ENCODE measurements at places on chromosomes 2 and 18.

- peak overlapping the region; percentile 98 for H3K27ac ChIP-seq
- H3K36me3 ChIP-seq, result peaks cover 14% of the 10 kb centered on the region
- peak overlapping the region; percentile 96 for H3K4me3 ChIP-seq
- peaks cover 63% of the 10 kb centered on the region for H3K4me1 ChIP-seq
- DNase-seq, result no peak
These were observed 1.4 kb downstream of the PSME4 start for GRCh38 chr2:53969285-53969967.

- peaks cover 16% of the 10 kb centered on the region for H3K27me3 ChIP-seq
- no peaks in the 10 kb centered on the region for H3K4me1 ChIP-seq
- no peak overlapping the region for H3K27ac ChIP-seq
These were observed 41.2 kb downstream of the CCDC68 start for GRCh38 chr18:54918060-54918459.

GRCh38 chr2:175690113-175690837, 311.8 kb downstream of the LNPK start:
- no peak for DNase-seq
- H3K4me1 ChIP-seq, result no peaks in the 10 kb centered on the region
- H3K27ac ChIP-seq, result no peak overlapping the region

DNA sequence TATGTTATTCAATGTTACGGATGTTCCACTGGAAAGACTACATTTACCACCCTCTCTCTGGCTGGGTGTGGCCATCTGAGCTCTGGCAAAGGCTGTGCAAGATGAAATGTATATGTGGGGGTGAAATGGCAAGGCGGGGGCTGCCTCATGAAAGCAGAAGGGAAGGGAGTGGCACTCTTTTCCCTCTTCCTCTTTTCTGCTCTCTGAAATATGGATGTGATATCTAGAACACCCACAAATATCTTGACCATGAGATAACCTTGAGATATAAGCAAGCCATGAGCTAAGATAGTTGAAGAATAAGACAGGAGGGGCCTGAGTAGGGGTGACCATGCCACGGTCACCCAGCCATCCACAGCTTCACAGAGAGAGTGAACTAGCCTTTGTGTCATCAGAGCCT, 367.8 kb upstream of the ID2 start:
- H3K4me3 ChIP-seq, result no peak overlapping the region
- peaks cover 8% of the 10 kb centered on the region for H3K36me3 ChIP-seq
- H3K4me1 ChIP-seq, result peaks cover 75% of the 10 kb centered on the region
- DNase-seq, result no peak
- H3K27me3 ChIP-seq, result no peaks in the 10 kb centered on the region

DNA sequence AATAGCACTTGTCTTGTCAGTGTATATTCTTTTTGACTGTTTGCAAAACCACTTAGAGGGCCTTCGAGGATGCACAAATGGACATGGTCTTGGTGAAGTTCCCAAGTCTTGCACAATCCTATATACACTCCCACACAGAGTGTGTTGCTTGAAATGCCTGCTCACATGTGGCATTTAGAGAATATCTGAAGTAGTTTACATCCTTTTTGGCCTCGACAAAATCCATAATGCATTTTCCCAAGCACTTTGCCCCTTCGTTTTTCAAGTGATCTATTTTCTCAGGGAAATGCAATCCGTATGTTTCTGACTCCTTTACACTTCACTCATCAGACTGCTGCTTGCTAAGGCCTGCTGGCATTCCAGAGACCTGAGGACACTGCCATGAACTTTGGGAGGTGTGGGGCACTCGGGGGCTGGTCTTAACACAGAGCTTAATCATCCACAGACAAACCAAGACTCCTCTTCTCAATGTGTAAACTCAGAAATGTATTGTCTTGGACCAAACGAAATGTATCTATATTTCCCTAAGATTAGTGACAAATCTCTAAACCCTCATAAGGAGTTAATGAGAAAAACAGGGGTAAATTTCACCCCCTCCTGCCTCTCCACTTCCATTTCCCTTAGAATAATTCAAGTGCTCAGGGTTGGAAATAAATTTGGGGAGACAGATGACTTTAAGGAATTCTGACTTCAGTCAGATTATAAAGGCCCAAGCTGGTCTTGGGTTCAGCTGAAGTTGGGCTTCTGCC, 219.3 kb upstream of the APCDD1 start:
- DNase-seq, result no peak
- no peaks in the 10 kb centered on the region for H3K4me1 ChIP-seq
- no peaks in the 10 kb centered on the region for H3K36me3 ChIP-seq
- no peak overlapping the region for H3K27ac ChIP-seq

DNA sequence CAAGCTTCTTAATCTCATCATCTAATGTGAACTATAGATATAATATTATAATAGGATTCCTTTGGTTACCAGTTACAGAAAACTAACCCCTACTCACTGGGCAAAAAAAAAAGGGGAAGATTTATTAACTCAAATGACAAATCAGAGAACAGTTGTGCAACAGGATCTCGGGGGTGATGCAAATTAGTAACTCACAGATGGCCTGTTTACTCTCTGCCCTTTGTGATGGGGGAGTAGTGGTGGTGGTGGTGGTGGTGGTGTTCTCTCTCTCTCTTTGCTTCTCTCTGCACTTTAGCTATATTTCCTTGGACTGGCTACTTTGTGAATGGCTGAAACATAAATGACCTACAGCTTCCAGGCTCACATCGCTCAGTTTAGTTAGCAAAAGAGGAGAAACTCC, 59.0 kb downstream of the TMEM247 start:
- H3K4me1 ChIP-seq, result peaks cover 78% of the 10 kb centered on the region
- no peak for DNase-seq
- peak overlapping the region; percentile 33 for H3K27ac ChIP-seq
- H3K36me3 ChIP-seq, result peaks cover 12% of the 10 kb centered on the region

DNA sequence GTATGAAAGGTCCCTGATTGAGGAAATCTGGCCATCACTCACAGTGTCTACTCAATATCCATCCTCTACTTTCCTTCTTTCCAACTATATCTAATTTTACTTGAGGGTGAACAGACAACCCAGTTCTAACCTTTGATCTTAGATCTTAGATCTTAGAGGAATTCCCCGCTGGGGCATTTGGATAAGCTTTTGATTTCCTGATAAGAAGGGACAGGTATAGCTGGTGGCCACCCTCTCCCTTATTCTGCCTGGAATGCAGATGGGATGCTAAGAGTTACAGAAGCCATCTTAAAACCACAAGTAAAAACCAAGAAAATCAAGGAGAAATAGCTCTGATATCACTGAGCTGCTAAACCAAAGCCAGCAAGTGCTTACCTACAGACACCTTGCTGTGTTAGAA, 77.2 kb upstream of the ACSL3 start:
- no peaks in the 10 kb centered on the region for H3K36me3 ChIP-seq
- no peak for DNase-seq
- H3K4me1 ChIP-seq, result no peaks in the 10 kb centered on the region

- H3K27me3 ChIP-seq, result no peaks in the 10 kb centered on the region
- H3K36me3 ChIP-seq, result peaks cover 32% of the 10 kb centered on the region
- no peak overlapping the region for H3K4me3 ChIP-seq
- peaks cover 21% of the 10 kb centered on the region for H3K4me1 ChIP-seq
- H3K27ac ChIP-seq, result no peak overlapping the region
- no peak for DNase-seq
These were observed 2.4 kb upstream of the RPS7 start for GRCh38 chr2:3572620-3573019.

- no peak overlapping the region for H3K4me3 ChIP-seq
- no peaks in the 10 kb centered on the region for H3K4me1 ChIP-seq
- no peak overlapping the region for H3K27ac ChIP-seq
- no peaks in the 10 kb centered on the region for H3K36me3 ChIP-seq
These were observed 227.3 kb downstream of the LOXHD1 start for GRCh38 chr18:46429649-46430224.

GRCh38 chr2:204453730-204454167, 91.5 kb upstream of the PARD3B start:
- H3K4me1 ChIP-seq, result no peaks in the 10 kb centered on the region
- no peaks in the 10 kb centered on the region for H3K27me3 ChIP-seq
- no peak overlapping the region for H3K4me3 ChIP-seq
- no peaks in the 10 kb centered on the region for H3K36me3 ChIP-seq

GRCh38 chr2:199895406-199895805, 15.7 kb upstream of the C2orf69 start:
- peaks cover 6% of the 10 kb centered on the region for H3K27me3 ChIP-seq
- no peaks in the 10 kb centered on the region for H3K36me3 ChIP-seq
- DNase-seq, result no peak
- no peaks in the 10 kb centered on the region for H3K4me1 ChIP-seq
- H3K27ac ChIP-seq, result no peak overlapping the region
- H3K4me3 ChIP-seq, result no peak overlapping the region

- H3K4me1 ChIP-seq, result peaks cover 12% of the 10 kb centered on the region
- no peaks in the 10 kb centered on the region for H3K27me3 ChIP-seq
These were observed 405.8 kb upstream of the ID2 start for GRCh38 chr2:8276026-8276425.

GRCh38 chr2:111638274-111638877, 245.6 kb downstream of the ANAPC1 start:
- peaks cover 12% of the 10 kb centered on the region for H3K4me1 ChIP-seq
- no peak overlapping the region for H3K27ac ChIP-seq
- DNase-seq, result no peak
- H3K27me3 ChIP-seq, result no peaks in the 10 kb centered on the region
- H3K36me3 ChIP-seq, result no peaks in the 10 kb centered on the region
- H3K4me3 ChIP-seq, result no peak overlapping the region

- no peak overlapping the region for H3K27ac ChIP-seq
- no peaks in the 10 kb centered on the region for H3K4me1 ChIP-seq
- no peak for DNase-seq
- no peak overlapping the region for H3K4me3 ChIP-seq
- H3K36me3 ChIP-seq, result no peaks in the 10 kb centered on the region
- H3K27me3 ChIP-seq, result peaks cover 52% of the 10 kb centered on the region
These were observed 36.8 kb downstream of the ST8SIA5 start for GRCh38 chr18:46720092-46720491.

DNA sequence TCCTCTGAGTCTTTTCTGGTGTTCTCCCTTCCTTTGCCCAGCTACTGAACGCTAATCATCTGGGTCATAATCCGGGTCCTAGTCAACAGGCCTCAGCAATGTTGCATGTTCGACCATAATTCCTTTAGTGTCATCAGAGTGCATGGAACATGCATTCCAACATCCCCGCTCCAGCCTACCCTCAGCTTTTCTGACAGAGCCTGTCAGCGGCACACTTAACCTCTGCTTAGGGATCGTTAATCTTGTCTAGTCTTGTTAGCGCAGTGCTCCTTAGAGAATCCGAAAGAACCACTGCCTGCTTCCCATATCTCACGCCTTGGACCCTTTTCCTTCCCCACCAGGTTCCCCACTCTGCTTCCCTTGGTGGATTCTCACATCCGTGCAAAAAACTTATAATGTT, 767.9 kb upstream of the ID2 start:
- H3K36me3 ChIP-seq, result no peaks in the 10 kb centered on the region
- H3K27ac ChIP-seq, result no peak overlapping the region
- no peak overlapping the region for H3K4me3 ChIP-seq
- no peaks in the 10 kb centered on the region for H3K4me1 ChIP-seq
- no peaks in the 10 kb centered on the region for H3K27me3 ChIP-seq
- no peak for DNase-seq

DNA sequence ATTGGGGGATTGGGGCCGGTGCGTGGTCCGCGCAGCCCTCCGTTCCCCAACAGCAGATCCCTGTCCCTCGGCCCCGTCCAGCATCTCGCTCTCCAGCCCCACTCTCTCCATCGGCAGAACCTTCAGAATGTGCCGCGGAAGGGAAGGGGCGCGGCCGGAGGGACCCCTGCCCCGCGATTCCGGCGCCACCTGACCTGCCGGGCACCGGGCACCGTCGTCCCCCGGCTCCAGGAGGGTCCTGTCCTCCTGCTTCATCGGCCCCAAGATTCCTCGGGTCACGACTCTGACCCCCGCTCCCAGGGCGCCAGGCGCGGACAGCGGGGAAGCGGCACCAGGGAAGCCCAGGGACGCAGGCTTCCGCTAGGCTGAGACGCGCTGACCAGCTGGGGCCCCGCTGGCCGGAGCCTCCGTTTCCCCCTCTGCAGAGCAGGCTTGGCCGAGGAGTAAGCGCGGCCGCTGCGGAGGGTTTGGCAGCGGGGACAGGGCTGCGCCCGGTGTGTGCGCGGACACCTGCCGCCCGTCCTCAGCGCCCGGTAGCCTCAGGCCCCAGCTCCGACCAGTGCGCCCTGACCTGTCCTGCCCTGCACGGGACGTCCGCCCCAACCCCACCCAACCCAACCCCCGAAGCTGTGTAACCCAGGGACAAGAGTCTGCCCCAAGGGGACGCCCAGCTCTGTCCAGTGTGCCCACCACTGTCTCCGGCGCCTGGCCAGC, 16.8 kb upstream of the BOK start:
- H3K27ac ChIP-seq, result no peak overlapping the region
- peaks cover 21% of the 10 kb centered on the region for H3K27me3 ChIP-seq
- no peaks in the 10 kb centered on the region for H3K36me3 ChIP-seq
- H3K4me1 ChIP-seq, result no peaks in the 10 kb centered on the region
- H3K4me3 ChIP-seq, result no peak overlapping the region

GRCh38 chr2:150594299-150594698, 106.8 kb upstream of the RND3 start:
- no peak for DNase-seq
- H3K27ac ChIP-seq, result no peak overlapping the region
- H3K36me3 ChIP-seq, result no peaks in the 10 kb centered on the region
- no peaks in the 10 kb centered on the region for H3K27me3 ChIP-seq

DNA sequence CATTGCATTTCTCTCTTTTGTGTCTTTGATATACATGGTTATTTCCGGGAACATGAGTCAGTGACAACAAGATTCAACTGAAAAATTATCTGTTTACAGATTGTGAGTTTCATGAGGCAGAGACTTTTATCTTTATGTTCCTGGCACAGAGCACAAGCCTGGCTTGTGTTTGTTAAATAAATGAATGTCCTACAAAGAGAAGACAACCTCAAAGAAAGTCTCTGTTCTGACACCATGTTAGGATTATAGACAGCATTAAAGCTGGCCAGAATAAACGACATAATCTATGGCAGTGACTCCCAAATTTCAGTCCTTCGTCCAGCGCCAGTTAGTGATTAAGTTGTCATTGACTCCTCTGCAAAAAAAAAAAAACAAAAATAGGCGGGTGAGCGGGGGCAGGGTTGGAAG, 97.4 kb upstream of the DNAJC10 start:
- no peaks in the 10 kb centered on the region for H3K4me1 ChIP-seq
- no peak overlapping the region for H3K4me3 ChIP-seq
- no peak for DNase-seq
- peaks cover 6% of the 10 kb centered on the region for H3K27me3 ChIP-seq
- no peaks in the 10 kb centered on the region for H3K36me3 ChIP-seq

GRCh38 chr2:43127941-43128558, 98.4 kb downstream of the ZFP36L2 start:
- H3K27ac ChIP-seq, result peak overlapping the region; percentile 98
- DNase-seq, result no peak
- no peaks in the 10 kb centered on the region for H3K27me3 ChIP-seq
- peaks cover 17% of the 10 kb centered on the region for H3K36me3 ChIP-seq
- peak overlapping the region; percentile 39 for H3K4me3 ChIP-seq

DNA sequence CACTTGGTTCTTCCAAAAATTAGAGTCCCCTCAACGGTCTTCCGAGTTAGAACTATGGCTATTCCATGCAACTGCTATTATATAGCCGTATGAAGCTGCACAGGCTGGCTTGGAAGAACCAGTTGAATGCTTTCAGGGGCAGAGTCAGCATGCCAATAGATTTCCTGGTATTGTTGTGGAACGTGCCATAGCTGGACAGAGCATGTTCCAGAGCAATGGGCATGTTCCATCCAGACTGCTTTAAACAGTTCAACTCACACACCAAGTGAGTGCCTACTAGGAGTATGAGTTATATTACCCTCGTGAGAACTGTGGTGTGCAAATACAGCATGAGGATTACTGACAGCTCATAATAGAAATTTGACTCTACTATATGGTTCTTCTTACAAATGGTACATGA, 682.0 kb downstream of the SATB2 start:
- no peak overlapping the region for H3K4me3 ChIP-seq
- DNase-seq, result no peak
- H3K27me3 ChIP-seq, result no peaks in the 10 kb centered on the region
- H3K4me1 ChIP-seq, result no peaks in the 10 kb centered on the region
- no peaks in the 10 kb centered on the region for H3K36me3 ChIP-seq

Data from central memory CD8-positive, alpha-beta T cell (primary cell).